Spinal cord (tissue), 10 donors: ENCODE measurements at places on chromosomes 1 and 21. TPM values are rescaled to one million over a fixed set of nuclear protein-coding genes. Genes with fewer than 3 reads are reported as not detected.

GRCh38 chr1:228061411-228062084 lies 21.0 kb upstream of the ARF1 start:
- DNase-seq: no peak

Gene FASLG
- not detected for polyA plus RNA-seq

- DNase-seq: no peak
Measured at GRCh38 chr1:18561967-18562366, 68.7 kb upstream of the PAX7 start.

Gene HCRTR1
- 4.2 TPM for polyA plus RNA-seq

Gene ESPN
- polyA plus RNA-seq: 4.7 TPM

DNA sequence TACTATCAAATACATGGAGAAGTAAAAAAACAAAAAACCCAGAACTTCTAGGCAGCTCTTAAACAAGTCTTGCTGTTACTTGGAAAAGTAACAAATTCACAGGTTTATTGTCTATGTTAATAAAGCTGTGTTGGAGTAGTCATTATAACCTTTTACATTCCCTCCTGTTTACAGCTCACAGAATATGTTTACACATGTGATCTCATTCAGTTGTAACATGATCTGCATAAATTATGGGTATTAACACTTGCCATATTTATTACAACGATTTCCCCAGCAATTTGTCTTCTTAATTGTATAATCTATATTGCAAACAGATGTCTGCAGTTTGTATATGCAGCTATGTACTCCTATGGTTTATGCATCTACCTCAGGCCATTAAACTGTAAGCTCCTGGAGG lies 28.6 kb downstream of the ERG start:
- no peak for DNase-seq

DNA sequence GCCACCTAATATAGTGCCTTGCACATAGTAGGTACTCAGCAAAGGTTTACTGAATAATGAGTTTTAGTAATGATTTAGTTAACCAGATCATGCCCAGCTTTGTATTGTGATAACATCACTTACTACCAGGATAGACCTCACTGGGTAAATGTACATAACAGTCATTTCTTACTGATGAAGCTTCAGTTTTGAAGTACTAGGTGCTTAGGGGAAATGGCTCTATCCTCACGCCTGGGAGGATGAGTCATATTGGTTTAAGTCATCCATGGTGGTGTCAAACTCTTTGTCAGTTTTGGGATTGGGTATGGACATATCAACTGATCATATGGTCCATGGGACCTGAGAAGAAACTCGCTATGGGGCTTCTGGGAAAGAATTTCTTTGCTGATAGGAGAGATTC lies 90.6 kb upstream of the USP24 start:
- DNase-seq: no peak

DNA sequence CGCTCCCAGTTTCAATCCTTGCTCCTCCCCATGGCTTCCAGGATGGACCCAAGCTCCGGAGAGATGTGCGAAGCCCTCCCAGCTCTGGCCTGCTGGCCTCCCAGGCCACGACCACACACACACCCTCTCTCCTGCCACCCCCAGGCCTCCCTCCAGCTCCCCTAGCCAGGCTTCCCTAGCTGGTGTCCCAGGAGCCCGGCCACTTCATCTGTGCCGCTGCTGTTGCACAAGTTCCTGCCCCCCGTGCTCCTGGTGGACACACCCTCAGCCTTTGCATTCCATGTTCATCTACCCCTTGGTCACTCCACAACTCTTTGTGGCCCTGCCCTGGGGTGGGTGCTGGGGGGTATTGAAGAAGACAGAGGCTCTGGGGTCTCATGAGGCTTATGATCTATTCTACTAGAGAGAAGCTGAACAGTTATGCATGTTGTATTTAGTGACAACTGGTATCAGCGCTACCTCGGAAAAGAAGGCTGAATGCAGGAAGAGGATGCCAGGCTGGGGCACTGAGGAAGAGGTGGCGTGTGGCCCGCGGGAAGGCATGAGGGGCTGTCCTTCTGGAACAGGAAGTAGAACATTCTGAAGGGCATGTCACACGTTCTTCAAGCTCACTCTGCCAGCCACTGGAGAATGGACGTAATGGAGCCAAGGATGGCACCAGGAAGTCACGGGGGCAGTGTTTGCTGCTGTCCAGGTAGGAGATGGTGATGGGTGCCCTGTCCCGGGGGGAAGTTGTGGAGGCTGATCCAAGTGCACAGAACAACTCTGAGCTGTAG lies 172.4 kb downstream of the PSMG1 start:
- no peak for DNase-seq

DNA sequence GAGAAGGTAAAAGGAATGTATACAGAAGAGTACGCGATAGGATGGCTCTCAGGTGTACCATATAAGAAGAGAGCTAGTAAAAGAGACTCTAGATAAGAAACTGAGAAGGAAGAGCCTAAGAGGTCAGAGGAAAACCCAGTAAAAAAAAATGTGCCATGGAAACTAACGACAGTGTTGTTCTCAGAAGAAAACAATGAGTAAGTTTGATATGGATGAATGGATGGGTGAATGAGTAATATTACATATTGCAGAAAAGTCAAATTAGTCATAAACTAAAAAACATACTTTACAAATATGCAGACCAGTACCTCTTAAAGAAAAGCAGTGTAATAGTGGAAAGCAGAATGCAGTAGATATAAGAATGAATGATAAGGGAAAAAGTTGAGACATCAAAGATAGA lies 316.2 kb downstream of the HMCN1 start:
- no peak for DNase-seq

GRCh38 chr1:204013052-204013451 lies 59.9 kb upstream of the SOX13 start:
- DNase-seq: no peak

- no peak for DNase-seq
Measured at GRCh38 chr1:25809929-25810328, 9.8 kb upstream of the MTFR1L start.

DNA sequence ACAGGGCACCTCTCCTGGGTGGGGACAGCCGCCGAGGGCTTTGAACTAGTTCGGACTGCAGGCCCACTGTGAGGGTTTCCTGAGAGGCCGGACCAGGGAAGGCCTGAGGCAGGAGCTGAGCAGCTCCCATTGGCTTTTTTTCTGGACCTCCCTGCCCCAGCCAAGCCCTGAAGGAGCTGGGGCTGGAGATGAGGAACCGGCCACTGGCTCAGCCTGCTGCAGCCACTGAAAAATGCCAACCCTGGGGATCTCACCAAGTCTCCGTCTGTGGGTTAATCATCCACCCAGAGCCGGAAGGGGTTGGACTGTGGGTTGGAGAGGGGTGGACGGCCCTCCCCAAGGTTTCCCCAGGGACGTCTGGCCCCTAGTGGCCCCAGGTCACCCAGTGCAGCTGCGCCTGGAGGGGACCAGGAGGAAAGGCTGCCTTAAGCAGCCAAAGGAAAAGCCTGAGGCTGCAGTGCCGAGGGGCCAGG lies 2.5 kb downstream of the VWA1 start:
- DNase-seq: no peak

- DNase-seq: peak; percentile 56
Measured at GRCh38 chr1:147892731-147893214, 9.8 kb upstream of the GJA8 start.

Gene AMY2A
- not detected for polyA plus RNA-seq

DNA sequence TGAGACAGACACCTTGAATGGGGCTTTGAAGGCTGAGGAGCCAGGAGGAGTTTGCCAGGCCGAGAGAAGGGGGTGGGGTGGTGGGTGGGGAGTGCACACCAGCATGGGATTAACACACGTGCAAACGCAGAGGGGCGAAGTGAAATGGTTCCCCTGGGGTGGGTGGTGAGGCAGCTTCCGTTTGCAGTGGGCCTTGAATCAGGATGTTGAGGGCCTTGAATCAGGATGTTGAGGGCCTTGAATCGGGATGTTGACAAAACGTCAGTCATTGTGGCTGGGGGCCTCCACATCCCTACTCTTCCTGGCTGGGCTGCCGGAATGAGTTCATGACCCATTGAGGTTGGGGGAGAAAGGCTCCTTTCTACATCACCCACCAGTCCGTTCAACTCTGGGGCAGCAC lies 16.6 kb downstream of the LDLRAP1 start:
- DNase-seq: no peak

DNA sequence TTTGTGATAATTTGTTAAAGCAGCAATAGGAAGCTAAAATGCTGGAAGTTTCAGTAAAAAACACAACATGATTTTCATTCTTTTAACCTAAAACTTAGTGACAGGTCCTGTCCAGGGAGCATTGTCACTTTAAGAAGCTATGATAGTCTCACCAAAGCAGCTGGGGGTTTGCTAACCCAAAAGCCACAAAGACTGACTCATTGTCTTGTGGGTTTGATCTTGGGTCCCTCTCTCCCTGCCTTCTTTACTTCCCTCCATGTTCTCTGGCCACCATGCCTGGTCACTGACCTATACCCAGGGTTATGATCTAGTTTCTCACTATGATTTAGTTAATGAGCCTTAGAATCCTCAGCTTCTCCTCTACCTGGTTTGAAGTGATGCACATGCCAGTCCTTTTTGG lies 213.5 kb upstream of the PTGFR start:
- no peak for DNase-seq

DNA sequence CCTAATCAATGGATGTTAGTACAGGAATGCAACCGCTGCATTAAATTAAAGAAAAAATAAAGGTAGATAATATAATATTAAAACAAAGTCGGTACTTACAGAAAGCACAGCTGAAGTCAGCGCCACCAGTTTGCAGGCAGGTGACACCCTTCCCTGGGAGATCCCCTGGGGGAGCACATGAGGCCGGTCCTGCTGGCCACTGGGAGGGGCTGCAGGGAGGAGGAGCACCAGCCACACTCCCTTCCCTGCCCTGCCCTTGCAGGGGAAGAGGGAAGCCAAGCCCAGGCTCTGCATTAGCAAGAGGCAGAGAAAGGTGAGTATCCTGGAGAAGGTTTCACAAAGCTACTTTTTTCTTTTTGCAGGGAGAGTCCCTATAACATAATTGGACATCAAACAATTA lies 507.0 kb downstream of the AJAP1 start:
- no peak for DNase-seq

- DNase-seq: no peak
Measured at GRCh38 chr1:223074445-223075300, 68.4 kb downstream of the TLR5 start.

DNA sequence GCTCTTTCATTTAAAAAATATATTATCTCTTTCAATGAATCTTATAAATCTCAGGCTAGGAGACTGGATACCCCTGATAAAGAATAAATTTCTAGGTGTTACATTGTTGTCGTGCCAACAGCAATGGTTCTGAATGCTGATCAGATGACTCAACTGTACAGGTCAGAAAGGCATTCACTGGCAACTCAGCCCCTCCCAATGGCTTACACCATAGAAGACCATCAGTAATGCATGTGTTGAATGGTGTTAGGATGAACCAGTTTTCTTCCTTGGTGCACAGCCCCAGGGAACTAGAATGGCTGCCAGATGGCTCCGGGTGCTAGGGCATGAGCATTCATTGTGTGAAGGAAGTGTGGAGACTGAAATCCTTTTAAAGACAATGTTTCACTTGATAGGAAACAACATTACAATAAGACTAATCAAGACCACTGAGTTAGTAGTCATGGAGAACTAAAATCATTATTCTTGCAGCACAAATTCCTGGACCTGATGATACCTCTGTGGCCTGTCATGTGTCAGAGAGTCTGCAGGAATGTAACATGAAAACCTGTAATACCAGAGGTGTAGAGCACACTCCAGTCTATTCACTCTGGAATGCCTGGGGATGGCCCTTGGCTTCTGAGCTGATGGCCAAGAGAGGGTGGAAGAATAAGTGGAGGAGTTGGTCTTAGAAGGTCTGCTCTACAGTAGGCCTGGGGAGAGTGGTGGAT lies 187.7 kb upstream of the LMO4 start:
- no peak for DNase-seq

Gene RPAP2
- 13.6 TPM for polyA plus RNA-seq

- no peak for DNase-seq
Measured at GRCh38 chr1:157521056-157521455, 31.3 kb downstream of the FCRL5 start.

DNA sequence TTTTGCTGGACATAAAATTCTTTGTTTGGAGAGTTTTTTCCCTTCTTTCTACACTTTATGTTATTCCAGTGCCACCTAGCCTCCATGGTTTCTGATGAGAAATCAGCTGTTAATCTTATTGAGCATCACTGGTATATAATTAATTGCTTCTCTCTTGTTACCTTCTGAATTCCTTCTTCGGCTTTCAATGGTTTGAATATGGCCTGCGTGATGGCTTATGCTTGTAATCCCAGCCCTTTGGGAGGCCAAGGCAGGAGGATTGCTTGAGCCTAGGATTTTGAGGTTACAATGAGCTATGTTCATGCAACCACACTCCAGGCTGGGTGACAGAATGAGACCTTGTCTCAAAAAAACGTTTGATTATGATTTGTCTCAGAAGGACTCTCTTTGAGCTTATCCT lies 13.0 kb upstream of the CNIH4 start:
- no peak for DNase-seq

- no peak for DNase-seq
Measured at GRCh38 chr1:10910681-10911489, 101.6 kb upstream of the TARDBP start.

Gene RNU1-3
- 1.2 TPM for polyA plus RNA-seq

DNA sequence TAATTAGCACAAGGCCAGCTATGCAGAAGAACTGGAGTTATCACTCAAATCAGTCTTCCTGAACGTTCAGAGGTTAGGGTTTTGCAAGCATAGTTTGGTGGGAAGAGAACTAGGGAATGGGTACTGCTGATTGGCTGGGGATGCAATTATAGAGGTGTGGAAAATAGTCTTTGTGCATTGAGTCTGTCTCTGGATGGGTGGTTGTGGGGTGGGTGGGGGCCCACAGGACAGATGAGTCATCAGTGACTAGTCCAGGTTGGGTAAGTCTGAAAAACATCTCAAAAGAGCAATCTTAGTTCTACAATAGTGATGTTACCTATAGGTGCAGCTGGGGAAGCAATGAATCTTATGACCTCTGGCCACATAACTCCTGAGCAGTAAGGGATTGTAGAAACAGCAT lies 89.7 kb upstream of the HMCN1 start:
- DNase-seq: no peak

DNA sequence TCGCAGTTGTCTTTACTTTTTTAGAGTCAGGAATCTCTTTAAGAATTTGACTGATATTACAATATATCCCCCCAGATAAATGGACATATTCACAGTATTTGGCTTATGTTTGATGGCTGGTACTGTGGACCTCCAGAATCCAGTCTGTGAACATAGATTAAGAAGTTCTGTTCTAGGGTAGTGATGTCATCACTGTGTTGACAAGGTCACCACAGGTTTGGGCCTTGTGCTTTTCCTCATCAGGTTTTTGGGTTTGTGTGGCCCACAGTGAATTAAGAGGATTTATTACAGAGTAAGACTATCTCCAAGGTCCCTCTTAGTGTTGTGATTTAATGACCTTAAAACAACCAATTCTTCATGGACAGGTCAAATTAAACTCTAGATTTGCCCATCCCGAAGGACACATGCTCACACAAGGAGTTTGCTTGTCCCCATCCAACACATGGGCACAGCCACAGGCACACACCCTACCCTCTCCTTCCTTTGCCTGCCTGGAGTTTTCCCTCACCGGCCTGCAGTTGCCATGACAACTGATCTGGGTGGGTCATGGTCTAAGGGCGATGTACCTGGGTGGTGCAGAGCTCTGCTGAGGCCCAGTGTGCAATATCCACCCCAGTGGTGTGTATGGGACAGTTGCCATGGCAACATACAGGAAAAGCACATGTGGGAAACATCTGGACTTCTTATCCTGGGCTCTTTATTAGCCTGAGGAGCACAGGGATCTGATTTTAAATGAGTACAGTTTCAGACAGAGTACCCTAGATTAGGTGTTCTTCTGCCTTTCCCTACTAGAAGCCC lies 98.6 kb downstream of the NAV1 start:
- DNase-seq: no peak

- no peak for DNase-seq
Measured at GRCh38 chr1:91948501-91949355, 473 bp upstream of the BRDT start.

GRCh38 chr1:19315378-19316198 lies 3.5 kb downstream of the SLC66A1 start:
- DNase-seq: no peak

Gene CLIC6
- polyA plus RNA-seq: 1.2 TPM

Gene PLXNA2
- 49.5 TPM for polyA plus RNA-seq
